ENCODE measurements at places on chromosomes 1 and 21.
A peak's percentile ranks its signal among the peaks of the same experiment; 100 is the strongest.

- DNase-seq, result peak; percentile 91
Measured at GRCh38 chr1:156579472-156579871, at the start of gene TTC24. TSS of gene TTC24 (plus strand) at chr1:156579723. CDS start at chr1:156581365, 1,642 bp downstream.

DNA sequence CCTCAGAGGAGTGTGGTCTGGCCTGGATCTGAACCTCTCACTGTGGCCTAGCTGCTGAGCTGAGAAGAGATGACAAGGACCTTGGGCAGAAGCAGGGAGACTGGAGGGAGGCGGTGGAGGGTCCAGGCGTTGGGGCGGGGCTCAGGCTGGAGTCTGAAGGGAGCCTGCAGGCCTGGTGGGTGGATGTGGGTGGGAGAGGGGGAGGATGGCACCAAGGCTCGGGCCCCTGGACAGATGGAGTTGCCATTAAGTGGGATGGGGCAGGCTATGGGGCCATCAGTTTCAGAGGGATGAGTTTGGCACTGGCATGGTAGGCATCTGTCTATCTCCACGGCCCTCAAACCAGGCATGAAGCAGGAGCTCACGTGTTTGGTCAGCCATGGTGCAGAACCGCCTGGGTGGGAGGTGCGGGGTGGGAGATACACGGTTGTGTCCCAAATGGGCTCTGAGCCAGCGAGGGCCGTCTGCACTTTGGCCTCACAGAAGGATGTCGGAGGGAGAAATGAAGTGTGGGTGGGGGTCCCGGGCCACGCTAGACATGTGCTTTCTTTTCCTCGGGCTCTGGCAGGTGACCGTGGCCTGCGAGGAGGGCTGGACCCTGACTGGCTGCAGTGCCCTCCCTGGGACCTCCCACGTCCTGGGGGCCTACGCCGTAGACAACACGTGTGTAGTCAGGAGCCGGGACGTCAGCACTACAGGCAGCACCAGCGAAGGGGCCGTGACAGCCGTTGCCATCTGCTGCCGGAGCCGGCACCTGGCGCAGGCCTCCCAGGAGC lies 23.6 kb downstream of the PCSK9 start:
- DNase-seq, result peak; percentile 63

GRCh38 chr1:76239470-76239918 lies 164.9 kb downstream of the ST6GALNAC3 start:
- no peak for DNase-seq

DNA sequence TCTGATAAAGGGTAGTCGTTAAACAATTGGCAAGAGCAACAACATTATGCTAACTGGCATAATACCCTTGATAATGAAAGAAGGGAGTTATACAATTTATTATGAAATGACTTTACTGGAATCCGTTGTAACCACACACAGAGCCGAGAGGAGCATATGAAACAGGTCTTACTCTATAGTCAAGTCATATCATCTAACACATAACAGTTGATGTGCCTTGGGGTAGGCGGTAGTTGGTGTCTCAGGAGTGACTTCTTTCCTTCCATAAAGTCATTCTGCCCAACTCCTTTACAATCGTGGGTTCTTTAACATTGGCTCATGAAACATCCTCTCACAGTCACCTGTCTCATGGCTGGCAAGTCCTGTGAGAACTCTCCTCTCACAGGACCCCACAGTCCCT lies 225.2 kb downstream of the LTN1 start:
- DNase-seq, result no peak

DNA sequence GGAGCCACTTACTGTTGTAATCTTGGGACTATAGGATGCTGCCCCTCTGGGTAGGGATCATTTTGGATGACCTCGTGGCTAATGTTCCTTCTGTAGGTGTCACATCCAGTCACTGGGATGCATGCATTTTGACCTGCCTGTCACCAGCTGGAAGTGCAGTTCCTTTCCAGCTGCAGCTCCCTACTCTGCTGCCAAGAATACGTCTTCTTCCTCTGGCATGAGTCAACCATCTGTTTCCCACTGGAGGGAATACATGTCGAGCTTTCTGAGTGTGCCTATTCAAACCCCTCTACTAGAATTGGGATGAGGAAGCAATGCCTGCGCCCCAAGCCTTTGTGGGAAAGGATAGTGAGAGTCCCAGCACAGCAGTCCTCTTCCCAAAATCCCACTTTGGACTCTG lies 415.5 kb upstream of the ADAMTS5 start:
- no peak for DNase-seq

DNA sequence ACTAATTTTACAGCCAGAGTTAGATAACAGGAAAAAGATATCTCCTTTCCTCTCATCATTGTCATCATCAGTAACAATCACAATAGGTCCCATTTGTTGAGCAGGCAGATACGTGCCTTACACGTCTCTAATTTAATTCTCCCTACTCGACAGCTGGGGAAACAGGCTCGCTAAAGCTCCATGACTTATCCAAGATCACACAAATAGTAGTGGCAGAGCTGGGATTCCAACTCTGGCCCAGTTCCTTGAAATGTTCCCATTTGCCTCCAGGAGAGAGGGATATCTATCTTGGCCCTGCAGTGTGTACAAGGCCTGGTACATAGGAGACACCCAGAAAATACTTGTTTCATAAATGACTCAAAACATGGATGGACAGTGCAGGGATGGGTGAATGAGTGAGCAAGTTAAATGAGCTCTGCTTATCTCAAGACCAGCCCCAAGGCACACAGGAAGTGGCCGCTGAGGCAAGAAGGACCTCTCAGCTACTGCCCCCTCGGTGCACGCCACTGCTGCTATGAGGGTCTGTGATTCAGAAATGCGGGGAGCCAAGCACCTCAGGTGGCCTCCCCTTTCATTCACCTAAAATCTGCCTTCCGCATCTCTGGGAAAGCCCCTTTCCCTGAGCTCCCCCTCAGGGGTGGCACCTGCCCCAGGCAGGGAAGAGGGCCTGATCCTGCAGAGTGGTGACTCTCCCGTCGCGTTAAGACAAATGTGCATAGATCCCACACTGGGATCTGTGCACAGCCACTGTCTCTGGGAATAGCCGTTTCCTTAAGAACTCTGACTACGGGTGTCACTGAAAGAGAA lies 3.6 kb downstream of the KCNN3 start:
- no peak for DNase-seq

Data from NCI-H2171 (cell line).